HFFc6 (cell line): ENCODE measurements at places on chromosomes 1 and 21. TPM values are rescaled to one million over a fixed set of nuclear protein-coding genes. Genes with fewer than 3 reads are reported as not detected.
A peak's percentile ranks its signal among the peaks of the same experiment; 100 is the strongest.

Gene CYP4B1
- not detected in 3 replicates for total RNA-seq

Gene TMEM240
- 2.9 to 3.8 TPM (median 3.6 TPM) in 3 replicates for total RNA-seq

Gene BMP8B
- total RNA-seq, result not detected in 3 replicates

Gene MROH7
- total RNA-seq, result not detected in 3 replicates

DNA sequence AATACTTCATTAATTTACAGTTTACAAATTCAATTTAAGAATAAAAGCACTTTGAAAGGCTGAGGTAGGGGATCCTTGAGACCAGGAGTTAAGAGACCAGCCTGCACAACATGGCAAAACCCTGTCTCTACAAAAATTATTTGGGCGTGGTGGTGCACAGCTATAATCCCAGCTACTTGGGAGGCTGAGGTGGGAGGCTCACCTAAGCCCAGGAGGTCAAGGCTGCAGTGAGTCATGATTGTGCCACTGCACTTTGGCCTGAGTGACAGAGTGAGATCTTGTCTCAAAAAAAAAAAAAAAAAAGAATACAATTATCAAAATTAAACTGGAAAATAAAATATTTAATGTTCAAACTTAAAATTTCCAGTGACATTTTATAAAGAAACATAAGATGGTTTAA is 72.2 kb downstream of the USP1 start:
- H3K4me1 ChIP-seq, result no peaks in the 10 kb centered on the region
- H3K36me3 ChIP-seq, result peaks cover 11% of the 10 kb centered on the region
- DNase-seq, result no peak

DNA sequence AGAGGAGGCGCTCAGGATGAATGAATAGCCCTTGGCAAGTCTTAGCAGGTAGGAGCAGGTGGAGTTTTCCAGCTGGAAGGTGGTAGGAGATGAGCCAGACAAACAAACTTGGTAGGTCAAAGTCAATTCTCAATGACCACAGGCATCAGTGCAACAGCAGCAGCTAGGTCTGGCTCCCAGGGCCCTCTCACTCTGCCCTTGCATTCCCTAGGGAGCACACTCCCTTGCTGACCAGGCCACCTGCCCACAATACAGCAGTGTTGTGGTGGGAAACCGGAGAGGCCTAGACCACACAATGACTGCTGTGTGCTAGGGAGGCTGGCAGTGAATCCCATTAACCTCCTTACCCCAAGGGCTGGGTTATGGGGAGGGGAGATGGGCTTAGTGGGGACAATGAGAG is 13.0 kb upstream of the PAQR6 start:
- H3K4me1 ChIP-seq, result peaks cover 40% of the 10 kb centered on the region
- peaks cover 2% of the 10 kb centered on the region for H3K27me3 ChIP-seq
- H3K36me3 ChIP-seq, result peaks cover 67% of the 10 kb centered on the region
- peak overlapping the region; percentile 81 for H3K27ac ChIP-seq
- no peak for DNase-seq

GRCh38 chr1:39105061-39105840 is 79.1 kb downstream of the NDUFS5 start:
- H3K36me3 ChIP-seq, result no peaks in the 10 kb centered on the region; the same call in 1 of the 2 replicates
- H3K4me3 ChIP-seq, result peak overlapping the region; percentile 78
- H3K27me3 ChIP-seq, result peaks cover 2% of the 10 kb centered on the region; the same call in 1 of the 2 replicates
- peak overlapping the region; percentile 34; the same call in 1 of the 2 replicates for H3K27ac ChIP-seq
- peaks cover 30% of the 10 kb centered on the region for H3K4me1 ChIP-seq

DNA sequence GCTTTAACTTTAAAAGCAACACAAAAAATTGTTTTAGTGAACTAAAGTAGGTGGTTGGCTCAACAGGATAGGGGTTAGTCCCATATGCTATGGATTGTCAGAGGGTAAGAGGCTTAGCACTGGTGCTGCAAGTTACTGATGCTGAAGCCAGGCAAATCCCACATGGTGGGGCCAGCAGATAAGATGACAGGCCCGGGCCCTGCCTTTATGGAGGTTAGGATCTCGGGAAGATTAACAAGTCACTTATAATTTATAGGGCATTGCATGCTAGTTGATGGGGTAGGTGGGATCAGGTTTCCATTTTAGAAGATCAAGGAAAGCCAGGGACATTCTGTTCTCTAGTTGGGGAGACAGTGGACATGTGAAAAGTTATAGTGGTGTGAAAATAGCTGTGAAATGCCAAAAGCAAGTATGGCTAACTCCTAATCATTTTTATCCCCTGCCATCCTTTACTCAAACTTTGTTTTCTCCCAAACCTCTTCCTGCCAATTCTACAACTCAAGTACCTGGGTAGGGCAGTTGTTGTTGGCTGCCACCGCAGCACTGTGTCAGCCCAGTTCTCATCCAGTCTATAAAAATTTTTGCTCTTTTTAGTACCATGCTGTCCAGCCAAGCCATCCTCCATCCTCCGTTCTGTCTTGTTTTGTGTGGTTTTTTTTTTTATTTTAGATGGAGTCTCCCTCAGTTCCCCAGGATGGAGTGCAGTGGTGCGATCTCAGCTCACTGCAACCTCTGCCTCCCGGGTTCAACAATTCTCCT is 10.3 kb downstream of the CHAF1B start:
- no peaks in the 10 kb centered on the region for H3K4me1 ChIP-seq
- no peak overlapping the region for H3K27ac ChIP-seq

DNA sequence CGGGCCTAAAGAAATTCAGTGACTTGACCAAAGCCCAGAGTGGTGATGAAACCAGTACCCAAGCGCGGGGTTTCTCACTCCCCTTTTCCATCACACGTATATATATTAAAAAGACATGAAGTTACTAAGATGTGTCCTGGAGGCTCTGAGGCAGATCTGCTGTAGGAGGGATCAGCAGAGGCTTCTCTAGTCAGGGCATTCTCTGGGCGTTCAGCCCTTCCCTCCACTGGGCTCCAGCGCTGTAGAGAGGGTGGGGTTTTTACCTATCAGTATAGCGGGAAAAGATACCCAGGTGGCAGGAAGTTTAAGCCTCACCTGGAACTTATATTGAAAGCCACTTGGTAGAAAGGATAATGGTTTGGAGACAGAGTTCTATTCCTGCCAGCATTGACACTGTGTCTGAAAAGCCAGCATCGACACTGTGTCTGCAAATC is 862 bp upstream of the PLEKHO1 start:
- peak overlapping the region; percentile 88 for H3K27ac ChIP-seq
- H3K4me3 ChIP-seq, result peak overlapping the region; percentile 91
- no peak for DNase-seq
- H3K4me1 ChIP-seq, result peaks cover 46% of the 10 kb centered on the region
- H3K36me3 ChIP-seq, result peaks cover 22% of the 10 kb centered on the region
- no peaks in the 10 kb centered on the region for H3K27me3 ChIP-seq

GRCh38 chr1:43711049-43711448 is 3.7 kb downstream of the ST3GAL3 start:
- peak overlapping the region; percentile 78 for H3K4me3 ChIP-seq
- peak overlapping the region; percentile 91 for H3K27ac ChIP-seq
- H3K27me3 ChIP-seq, result peaks cover 4% of the 10 kb centered on the region; the same call in 1 of the 2 replicates

DNA sequence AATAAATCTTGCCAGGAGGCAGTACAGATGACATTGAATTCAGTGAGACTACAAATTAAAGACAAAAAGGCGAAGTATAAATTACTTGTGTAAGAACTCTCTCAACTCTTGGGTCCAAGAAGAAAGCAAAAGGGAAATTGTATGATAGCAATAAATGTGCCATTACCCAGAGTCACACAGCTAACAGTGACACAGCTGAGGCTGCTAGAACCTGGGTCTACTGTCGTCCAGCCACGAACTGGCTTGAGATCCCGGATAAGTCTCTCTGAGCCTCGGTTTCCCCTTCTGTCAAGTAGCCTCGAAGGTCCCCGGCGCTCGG is 362 bp upstream of the ROR1 start:
- H3K36me3 ChIP-seq, result no peaks in the 10 kb centered on the region
- peaks cover 6% of the 10 kb centered on the region for H3K27me3 ChIP-seq
- peak overlapping the region; percentile 91 for H3K4me3 ChIP-seq
- H3K4me1 ChIP-seq, result peaks cover 30% of the 10 kb centered on the region
- 0 out of 2 replicates have a peak overlapping the region, but pooled peaks have one; percentile 31 for H3K27ac ChIP-seq

DNA sequence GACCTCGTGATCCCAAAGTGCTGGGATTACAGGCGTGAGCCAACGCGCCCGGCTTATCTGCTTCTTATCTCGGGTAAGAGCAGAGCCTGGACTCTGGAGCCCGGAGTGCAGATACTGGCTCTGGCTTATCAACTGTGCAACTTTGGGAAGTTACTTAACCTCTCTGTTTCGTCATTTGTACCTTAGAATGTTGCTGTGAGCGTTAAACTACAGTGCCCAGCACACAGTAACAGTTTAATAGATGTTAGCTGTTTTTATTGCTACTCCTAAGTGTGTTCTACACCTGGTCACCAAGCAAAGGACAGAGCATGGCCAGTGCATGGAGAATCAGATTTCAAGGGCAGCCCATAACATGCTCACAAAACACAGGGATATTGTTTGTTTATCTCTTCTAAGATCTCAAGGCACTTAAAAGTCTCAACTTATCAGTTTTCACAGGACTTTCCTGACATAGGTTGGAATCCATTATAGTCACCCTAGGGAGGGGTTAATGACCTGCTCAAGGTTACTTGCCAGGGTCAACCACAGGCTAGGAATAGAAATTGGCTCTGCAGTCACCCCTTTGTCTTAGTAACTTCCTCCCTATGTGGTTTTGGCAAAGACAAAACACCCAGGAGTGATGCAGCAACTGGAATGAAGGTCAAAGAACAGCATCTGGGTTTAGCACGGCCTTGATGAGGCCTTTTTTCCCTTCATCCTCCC is 22.5 kb upstream of the SRP9 start:
- DNase-seq, result peak; percentile 82
- peak overlapping the region; percentile 44 for H3K4me3 ChIP-seq
- H3K27me3 ChIP-seq, result peaks cover 8% of the 10 kb centered on the region
- peak overlapping the region; percentile 92 for H3K27ac ChIP-seq

GRCh38 chr1:36584874-36585453 is 102.3 kb upstream of the CSF3R start:
- H3K4me1 ChIP-seq, result no peaks in the 10 kb centered on the region
- no peaks in the 10 kb centered on the region for H3K36me3 ChIP-seq
- DNase-seq, result no peak
- peaks cover 45% of the 10 kb centered on the region for H3K27me3 ChIP-seq

DNA sequence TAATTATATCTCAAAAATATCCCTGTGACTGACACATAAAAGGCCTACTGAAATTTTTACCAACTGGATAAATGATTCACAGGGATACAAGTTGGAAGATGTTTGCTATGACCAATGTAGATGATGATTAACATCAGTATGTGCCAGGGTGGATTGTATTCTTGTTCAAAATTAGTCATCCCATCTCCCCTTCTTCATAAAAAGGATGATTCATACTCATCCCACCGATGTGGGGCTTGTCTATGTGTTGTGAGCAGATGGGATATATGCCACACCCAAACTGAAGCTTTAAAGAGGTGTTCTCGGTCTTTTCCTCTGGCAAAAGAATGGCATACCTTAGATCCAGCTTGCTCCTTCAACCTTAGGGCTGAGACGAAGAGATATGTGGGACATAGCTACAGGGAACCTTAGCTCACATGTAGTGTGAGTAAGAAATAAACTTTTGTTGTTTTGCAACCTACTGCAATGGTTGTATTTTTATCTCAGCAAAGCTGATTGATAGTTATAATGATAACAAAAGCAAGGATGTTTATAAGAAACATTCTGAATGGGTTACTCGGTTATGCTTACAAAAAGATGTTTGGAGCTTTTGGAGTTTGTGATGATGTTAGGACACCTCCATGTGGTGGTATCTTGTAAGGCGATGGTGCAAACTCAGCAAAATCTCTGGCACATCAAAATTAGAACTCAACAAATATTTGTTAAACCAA is 29.4 kb downstream of the SPATA17 start:
- H3K27ac ChIP-seq, result peak overlapping the region; percentile 86
- peak overlapping the region; percentile 67 for H3K4me3 ChIP-seq
- no peaks in the 10 kb centered on the region for H3K36me3 ChIP-seq
- DNase-seq, result peak; percentile 91
- H3K27me3 ChIP-seq, result no peaks in the 10 kb centered on the region; the same call in 1 of the 2 replicates
- H3K4me1 ChIP-seq, result peaks cover 27% of the 10 kb centered on the region

GRCh38 chr1:87926131-87926830 is 597.6 kb downstream of the LMO4 start:
- H3K4me1 ChIP-seq, result peaks cover 5% of the 10 kb centered on the region; the same call in 1 of the 2 replicates
- DNase-seq, result no peak
- no peaks in the 10 kb centered on the region for H3K36me3 ChIP-seq

- peak overlapping the region; percentile 6; the same call in 1 of the 2 replicates for H3K27ac ChIP-seq
- H3K4me3 ChIP-seq, result no peak overlapping the region
- no peaks in the 10 kb centered on the region; the same call in 1 of the 2 replicates for H3K27me3 ChIP-seq
Measured at GRCh38 chr1:59697150-59697800, 117.5 kb upstream of the HOOK1 start.

- H3K4me3 ChIP-seq, result no peak overlapping the region
- H3K36me3 ChIP-seq, result no peaks in the 10 kb centered on the region
- peaks cover 2% of the 10 kb centered on the region; the same call in 1 of the 2 replicates for H3K27me3 ChIP-seq
- H3K4me1 ChIP-seq, result no peaks in the 10 kb centered on the region
Measured at GRCh38 chr1:34371829-34372532, 195.3 kb downstream of the C1orf94 start.

DNA sequence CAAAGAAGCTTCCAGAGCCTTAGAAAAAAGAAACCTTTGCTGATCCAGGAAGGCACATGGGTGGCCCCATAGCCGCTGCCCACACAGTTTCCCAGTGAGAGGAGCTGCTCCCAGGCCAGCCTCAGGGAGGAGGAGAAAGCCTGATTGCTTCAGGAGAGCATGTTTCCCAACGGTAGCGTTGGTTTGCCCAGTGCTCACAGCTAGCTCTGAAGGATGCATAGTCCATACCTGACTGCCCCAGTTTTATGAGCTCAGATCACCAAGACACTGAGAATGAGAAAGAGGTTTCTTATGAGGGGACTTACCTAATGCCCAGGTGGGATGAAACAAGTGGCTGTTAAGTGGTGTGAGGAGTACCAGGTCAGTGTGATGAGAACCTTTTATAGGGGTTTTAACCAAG is at the start of gene CRNN:
CRNN (minus strand) TSS at position 355 of the 400 bp plus-strand sequence. CDS start 2,030 bp downstream, outside the sequence.
- H3K27ac ChIP-seq, result no peak within 1 kb of the TSS
- no peaks in the 10 kb centered on the region for H3K36me3 ChIP-seq
- DNase-seq, result no peak
- no peaks in the 10 kb centered on the region for H3K4me1 ChIP-seq

DNA sequence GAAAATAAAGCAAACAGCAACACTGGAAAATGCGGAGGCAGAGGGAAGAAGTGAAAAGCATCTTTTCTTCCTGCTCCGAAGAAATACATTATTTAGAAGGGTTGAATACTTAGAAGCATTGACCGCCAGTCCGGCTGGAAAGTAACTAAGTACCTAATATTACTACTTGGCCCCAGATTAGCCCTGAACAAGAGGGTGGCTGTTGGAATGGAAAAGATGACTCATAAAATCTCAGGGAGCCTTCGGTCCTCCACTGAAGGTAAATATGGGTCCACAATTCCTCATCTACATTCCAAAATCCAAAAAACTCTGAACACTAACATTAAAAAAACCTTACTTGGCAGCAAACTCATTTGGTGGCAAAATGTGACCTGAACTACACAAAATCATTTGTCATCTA is 40.1 kb downstream of the BCAR3 start:
- H3K27ac ChIP-seq, result peak overlapping the region; percentile 71
- H3K36me3 ChIP-seq, result peaks cover 50% of the 10 kb centered on the region
- no peak overlapping the region for H3K4me3 ChIP-seq
- DNase-seq, result no peak
- no peaks in the 10 kb centered on the region for H3K27me3 ChIP-seq
